ENCODE measurements at places on chromosomes 16 and 17.

GRCh38 chr16:65770752-65771151, 595.7 kb upstream of the CDH5 start:
- no peak for DNase-seq

DNA sequence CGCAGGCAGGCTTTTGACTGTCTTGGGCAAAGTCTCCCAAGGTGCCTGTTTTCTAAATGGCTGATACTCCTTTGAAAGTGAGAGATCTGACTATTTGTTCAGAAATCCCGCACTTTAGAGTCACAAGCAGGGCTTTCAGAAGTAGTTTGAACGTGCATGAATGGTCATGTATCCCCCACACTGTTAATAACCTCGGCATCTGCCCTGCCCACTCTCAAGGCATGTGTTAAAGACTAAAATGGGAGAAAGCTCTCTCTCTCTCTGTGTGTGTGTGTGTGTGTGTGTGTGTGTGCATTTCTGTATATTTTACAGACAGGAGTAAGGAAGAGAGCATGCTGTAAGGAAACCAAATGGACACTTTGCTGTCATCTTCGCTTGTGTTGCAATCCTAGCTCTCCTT, 163.7 kb downstream of the MAF start:
- no peak for DNase-seq

- DNase-seq = no peak
These were observed 3.5 kb upstream of the UQCC4 start for GRCh38 chr16:1424028-1424427.

- DNase-seq = peak; percentile 58
These were observed 67.1 kb downstream of the MGAT5B start for GRCh38 chr17:76935331-76935730.

DNA sequence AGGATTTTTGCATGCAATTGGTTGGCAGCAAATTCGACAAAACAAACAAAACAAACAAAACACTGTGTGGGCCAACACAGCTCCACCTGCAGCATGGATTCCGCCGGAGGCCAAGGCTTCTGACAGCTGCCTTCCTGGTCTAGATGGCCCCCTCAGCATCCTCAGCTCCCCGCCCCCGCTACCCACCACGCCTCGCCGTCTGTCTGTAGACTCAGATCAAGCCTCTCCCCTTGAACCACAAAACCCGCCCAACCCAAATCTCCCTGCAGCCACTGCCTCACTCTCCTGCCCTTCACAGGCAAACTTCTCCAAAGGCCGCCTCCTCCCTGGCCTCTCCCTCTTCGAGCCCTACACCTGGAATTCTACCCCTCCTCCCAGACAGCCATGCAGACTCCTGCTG, 57.9 kb downstream of the RTN4RL1 start:
- DNase-seq = no peak

DNA sequence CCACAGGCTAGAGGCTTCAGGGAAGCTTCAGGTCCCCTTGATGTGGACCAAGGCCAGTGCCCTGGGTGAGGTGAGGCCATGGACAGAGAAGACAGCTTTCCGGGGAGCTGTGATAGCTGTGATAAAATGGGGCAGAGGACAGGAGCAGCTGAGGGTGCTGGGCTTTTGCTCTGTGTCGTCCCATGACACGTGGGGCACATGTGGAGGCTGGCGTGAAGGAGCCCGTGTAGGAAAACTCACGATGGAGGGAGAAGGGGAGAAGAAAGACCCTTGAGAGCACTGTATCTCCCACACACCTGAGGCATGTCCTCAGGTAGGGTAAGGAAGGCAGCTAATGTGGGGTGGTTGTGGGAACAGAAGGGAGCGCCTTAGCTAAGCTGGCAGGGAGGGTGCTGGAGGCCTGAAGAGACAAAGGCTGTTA, 21.3 kb downstream of the B9D1 start:
- DNase-seq = no peak

DNA sequence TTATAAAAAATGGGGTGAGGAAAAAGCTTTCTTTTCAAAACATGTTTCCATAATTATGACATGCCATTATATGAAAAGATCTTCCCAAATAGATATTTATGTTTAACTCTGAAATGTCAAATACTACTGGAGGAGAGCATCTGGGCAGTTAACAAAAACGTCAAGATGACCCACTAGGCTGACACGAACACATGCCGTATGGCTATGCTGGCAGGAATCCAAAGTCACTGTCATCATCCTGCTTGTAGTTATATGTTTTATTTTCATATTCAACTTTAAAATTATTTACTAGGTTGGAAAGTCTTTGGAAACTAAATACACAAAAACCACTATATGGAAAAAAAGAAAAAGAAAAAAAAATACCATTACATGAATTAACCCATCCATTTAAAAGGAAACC, 27.3 kb downstream of the ANKFY1 start:
- DNase-seq = no peak

- no peak for DNase-seq
These were observed 14.0 kb downstream of the ADGRG1 start for GRCh38 chr16:57642160-57643135.

GRCh38 chr17:57965521-57966160, 10.4 kb upstream of the CUEDC1 start:
- DNase-seq = no peak

GRCh38 chr17:49482144-49482817, 12.8 kb upstream of the NGFR start:
- DNase-seq = peak; percentile 54

- no peak for DNase-seq
These were observed 76.6 kb downstream of the BMERB1 start for GRCh38 chr16:15510992-15511391.

DNA sequence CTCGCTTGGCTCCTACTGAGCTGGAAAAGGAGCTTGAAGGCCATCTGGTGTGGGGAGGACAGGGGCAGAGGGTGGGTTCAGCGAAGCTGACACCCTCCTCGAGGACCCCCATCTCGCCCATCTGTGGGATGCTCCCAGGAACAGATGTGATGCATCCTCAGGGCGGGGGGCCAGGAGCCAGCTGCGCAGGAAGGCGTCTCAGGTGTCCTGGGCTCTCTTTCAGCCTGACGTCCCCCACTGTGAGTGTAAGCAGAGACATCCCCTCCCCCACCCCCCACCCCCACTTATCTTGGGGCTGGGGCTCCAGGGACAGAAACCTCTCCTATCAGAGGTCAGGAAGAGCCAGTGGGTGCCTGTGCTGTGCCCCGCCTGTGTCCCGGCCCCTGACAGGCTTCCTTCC, 16.2 kb downstream of the KIF19 start:
- no peak for DNase-seq

DNA sequence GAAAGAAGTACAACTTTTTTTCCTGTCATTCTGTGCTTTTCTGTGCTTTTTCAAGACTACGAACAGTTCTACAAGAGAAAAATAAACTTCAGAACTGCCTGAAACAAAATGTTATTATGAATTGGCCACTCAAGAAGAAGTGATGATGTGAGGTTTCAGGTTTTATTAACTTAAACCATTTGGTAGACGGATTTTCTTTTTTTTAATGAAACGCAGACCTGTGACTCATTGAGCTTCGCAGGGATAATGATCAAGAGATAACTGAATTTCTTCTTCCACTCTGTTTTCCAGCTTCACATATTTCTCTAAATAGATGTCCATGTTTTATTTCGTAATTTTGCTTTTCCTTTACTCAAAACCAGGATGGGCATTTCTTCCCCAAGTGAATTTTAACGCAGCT, 32.7 kb downstream of the AIPL1 start:
- DNase-seq = no peak

- peak; percentile 44 for DNase-seq
These were observed 107.1 kb downstream of the USP22 start for GRCh38 chr17:20935740-20936139.

DNA sequence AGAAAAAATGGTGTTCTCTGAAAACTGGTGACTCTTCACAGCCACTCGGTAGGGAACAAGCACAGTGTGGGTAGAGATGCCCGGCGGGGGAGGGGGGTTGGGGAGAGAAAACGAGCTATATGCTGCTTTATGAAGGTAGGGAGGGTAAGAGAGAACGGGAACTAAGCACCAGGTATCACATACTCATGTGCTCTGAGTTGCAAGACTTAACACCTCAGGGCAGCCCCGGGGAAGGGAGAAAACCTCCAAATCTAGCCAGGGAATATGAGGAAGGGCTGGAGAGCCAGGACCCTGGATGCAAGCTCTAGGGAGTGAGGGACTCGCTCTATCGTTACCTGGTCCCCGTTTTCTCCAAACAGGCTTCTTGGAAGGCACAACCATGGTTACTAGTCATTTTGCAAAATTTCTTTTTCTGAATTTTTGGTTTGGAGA, 35.3 kb downstream of the HIC1 start:
- DNase-seq = no peak

- no peak for DNase-seq
These were observed 19.1 kb downstream of the UNC13D start for GRCh38 chr17:75825149-75825552.

DNA sequence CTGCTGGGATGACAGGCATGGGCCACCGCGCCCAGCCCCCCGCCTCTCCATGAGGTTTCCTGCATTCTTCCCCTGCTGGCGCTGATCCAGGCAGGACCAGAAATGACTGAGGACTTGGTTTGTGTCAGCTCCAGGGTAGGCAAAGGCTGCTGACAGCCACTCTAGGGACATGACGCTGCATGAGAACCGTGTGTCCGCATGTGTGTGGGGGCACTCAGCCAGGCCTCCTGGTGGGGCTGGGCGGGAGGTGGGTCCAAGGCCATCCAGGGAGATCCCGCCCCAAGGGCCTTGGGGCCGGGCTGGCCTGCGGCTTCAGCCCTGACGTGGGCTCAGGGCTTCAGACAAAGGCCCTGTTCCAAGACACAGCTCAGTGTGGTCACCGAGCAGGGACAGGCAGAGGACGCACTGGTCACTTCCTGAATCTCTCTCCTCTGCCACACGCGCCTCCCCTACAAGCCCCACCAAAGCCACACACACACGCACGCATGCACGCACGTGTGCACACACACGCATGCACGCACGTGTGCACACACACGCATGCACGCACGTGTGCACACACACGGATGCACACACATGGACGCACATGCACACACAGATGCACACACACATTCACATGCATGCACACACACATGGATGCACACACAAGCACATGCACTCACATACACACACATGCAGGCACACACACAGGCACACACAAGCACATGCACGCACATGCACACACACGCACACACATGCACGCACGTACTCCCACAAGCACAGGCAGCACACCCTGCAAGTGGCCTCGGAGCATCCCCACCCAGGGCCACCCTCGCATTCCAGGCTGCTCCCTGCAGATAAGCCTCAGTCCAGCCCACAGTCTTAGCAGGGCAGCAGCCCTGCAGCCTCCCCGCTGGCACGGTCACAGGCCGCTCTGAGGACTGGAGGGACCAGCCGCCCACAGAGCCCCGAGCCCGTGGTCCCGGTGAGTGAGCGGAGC, 5.3 kb upstream of the TMEM204 start:
- peak; percentile 75 for DNase-seq

DNA sequence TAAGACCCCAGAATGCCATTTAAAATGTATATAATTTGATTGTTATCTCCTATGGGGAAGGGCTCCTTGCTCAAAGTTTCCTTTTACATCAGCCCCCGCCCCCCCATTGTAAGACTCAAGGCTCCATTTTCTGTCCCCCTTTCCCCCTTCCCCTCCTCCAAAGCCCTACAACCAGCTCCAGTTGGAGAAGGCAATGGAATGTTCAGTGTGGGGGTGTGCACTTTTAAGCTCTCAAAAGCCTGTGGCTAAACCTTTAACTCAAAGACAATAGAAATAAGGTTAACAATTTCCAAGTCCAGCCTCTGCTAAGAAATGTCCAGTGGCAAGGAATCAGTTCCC, 114.7 kb downstream of the NOG start:
- no peak for DNase-seq

- no peak for DNase-seq
These were observed 10.1 kb downstream of the TMEM238L start for GRCh38 chr17:10793816-10794215.

DNA sequence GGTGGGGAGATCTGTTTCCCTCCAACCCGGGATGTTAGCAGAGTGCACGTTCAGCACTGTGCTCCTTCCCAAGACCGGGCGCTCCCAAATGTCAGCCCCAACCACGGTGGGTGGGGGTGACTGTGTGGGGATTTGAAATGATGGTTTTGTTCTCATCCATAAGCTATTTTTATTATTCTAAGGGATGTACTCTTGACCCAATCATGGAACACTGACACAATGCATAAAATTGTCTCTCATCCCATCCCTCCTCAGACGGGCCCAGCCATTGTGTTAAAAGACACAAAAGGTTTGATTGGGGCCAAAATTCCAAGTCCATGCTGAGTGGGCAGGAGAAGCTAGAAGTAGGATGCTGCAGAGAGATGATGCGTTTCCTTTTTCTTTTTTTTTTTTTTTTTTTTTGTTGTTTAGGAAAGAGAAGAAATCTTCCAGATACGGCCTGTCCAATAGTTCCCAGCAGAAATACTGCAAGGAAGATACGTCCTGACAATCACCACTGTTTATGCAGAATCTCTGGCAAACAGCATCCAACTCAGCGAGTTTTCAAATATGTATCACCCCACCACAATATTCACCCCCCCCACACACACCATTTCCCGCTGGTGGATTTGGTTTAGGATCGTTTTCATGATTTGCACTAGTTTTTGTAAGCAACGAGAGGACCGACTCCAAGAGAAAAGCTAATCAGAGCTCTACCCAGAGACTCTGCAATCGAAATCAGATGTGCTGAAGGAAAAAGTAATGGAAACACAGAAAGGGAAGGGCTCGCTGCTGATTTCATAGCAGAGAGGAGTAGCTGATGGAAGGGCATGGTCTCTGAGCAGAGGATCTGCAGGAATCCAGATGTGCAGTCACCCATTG, 163.5 kb upstream of the DYNLRB2 start:
- DNase-seq = no peak

GRCh38 chr17:57124053-57124452, 39.0 kb downstream of the AKAP1 start:
- no peak for DNase-seq

DNA sequence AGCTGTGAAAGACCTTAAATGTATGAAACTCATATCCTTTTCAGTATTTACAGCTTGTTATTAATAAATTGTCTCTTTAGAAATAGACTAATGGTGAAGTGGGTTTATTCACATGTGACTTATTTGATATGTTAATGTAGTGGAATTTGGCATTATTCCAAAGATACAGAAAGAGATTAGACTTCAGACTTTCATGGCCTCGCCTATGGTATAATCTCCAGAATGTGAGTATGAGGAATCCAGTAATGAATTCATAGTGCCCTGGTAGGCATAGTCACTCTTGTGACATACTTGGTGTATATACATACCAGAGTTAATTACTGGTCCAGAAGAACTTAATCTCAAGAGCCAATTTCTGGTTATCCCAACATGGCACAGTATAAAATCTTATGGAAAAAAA, 72.7 kb downstream of the OMG start:
- no peak for DNase-seq

- no peak for DNase-seq
These were observed 13.7 kb downstream of the N4BP1 start for GRCh38 chr16:48596326-48596725.

GRCh38 chr17:59366773-59367656, 35.6 kb downstream of the YPEL2 start:
- peak; percentile 83 for DNase-seq

- DNase-seq = no peak
These were observed 24.5 kb downstream of the GGA2 start for GRCh38 chr16:23485841-23486240.

- DNase-seq = no peak
These were observed 2289.3 kb downstream of the TP53TG3F start for GRCh38 chr16:35748621-35749252.

Measured in hepatic stellate cell (primary cell).